Fibroblast of lung (primary cell): ENCODE measurements at places on chromosomes 6 and 20.

GRCh38 chr20:48656661-48657211, 171.1 kb downstream of the PREX1 start:
- DNase-seq, result no peak

DNA sequence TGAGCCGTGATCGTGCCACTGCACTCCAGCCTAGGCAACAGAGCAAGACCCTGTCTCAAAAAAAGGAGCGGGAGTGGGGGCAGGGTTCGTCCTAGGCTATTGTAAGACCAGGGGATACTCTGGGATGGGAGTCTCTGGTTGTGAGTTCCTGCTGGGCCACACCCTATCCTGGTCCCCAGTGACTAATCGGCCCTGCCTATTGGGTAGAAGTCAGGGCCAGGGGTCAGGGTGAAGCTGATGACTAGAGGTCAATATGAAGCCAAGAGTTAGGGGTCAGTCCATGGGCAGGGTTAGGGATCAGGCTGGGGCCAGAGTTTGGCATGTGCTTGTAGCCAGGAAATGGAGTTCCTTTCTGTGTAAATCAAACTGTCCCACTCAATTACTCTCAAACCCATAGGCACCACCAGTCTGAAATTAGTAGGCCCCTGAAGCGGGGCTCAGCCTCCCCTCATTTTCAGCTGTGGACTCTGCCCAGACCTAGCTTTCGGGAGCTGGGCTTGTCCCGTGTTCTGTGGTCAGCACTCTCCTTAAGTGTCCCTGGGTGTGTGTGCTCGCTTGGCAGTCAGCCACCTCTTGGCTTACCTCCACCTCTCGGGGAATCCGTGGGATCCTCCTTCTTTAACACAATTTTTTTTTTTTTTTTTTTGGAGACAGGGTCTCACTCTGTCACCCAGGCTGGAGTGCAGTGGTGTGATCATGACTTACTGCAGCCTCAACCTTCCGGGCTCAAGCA, 1.8 kb downstream of the HSPA12B start:
- no peak for DNase-seq

GRCh38 chr20:50792708-50793574, 1.9 kb upstream of the BCAS4 start:
- peak; percentile 48 for DNase-seq

GRCh38 chr6:13666194-13667105, 45.2 kb downstream of the RANBP9 start:
- DNase-seq, result no peak
